ENCODE measurements at places on chromosomes 1 and 21. TPM values are rescaled to one million over a fixed set of nuclear protein-coding genes. Genes with fewer than 3 reads are reported as not detected.

- no peak for DNase-seq
Measured at GRCh38 chr1:210588946-210589345, 260.2 kb downstream of the HHAT start.

GRCh38 chr21:36816561-36817130 is 117.7 kb downstream of the SIM2 start:
- DNase-seq, result no peak

DNA sequence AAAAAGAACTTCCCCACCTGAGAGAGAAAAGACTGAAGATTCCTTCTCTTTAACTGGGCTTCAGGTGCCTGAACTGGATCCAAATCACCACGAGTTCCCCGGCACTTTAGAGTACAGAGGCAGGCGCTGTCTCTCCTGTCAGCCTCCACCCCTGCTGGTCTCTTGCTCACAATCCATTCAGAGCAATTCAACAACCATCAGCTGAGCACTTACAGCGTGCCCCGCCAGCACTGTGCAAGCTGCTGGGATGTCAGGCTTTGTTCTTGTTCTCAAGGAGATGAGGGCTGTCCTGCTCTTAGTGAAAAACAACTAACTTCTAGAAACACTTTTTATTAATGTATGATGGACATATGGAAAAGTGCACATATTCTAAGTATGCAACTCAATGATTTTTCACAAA is 68.7 kb upstream of the VAMP3 start:
- DNase-seq, result no peak

- DNase-seq, result no peak
Measured at GRCh38 chr1:167446966-167447365, 71.4 kb downstream of the CD247 start.

ASAP3 gene
- total RNA-seq, result 0.63 TPM
